Brain pericyte (primary cell): ENCODE measurements at places on chromosomes 4 and X.

DNA sequence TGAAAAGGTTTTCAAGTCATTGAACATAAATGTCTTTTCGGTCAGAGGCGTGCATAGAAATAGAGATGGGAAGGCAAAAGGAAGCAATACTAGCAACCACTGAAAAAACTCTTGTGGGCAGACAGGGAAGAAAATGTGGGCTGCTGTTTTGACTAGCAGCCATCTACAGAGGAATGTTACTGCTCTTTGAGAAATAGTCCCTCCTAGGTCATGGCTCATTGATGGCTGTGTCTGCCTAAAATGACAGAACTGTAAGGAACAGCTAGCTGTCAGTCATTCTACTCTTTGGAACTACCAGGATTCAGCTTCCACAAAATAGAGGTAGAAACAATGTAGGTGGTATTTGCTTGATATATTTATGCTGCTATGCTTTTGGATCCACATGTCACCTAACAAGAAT lies 26.9 kb upstream of the TMPRSS11B start:
- no peak for DNase-seq

DNA sequence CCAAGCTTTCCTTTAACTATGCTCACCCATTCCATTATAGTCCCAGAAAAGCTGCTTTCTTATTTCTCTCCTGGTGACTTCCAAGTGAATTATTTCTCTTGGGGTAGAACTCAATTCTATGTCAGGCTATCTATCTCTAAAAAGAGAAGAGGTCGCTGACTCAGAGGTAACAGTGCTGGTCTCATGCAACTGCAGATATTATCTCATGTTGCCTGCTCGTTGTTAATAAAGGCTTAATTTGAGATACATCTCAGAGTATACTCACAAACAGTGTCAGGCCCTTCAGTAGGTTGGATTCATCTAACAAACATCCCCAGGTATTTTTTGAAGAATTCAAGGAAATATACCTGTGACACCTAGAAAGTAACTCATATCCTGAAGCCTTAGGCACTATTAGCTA lies 2.7 kb downstream of the TMEM154 start:
- DNase-seq: no peak

DNA sequence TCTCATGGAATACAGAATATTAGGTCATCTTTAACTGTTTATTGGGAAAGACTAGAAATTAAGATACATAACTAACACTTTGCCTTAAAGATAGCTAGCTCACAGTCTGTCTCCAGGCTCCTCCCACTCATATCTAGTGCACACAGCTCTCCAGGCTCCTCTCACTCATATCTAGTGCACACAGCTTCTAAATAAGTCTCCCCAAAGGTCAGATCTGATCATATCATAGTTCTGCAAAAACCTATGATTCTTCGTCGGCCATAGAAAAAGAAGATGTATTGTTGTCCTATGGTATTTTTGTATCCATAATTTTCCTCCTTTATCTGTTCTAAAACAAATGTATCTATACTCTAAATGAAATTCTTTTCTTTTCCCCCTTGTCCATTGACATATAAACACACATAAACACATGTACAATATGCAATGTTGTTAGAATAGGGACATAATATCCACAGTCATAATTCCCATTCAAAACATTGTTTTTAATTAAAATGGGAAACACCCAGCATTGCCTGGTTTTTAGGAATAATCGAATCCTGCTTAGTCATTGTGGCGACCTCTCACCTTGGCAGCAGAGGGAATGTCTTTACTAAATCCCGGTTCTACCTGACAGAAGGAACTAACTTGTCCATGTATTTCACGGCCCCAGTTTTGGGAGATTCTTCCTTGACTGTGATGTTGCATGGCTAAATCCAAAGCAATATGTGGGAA lies 1282.0 kb downstream of the PCDH7 start:
- no peak for DNase-seq

- no peak for DNase-seq
These were observed 950.5 kb upstream of the INTU start for GRCh38 chr4:126682250-126682649.

GRCh38 chrX:136477026-136477425 lies 10.7 kb upstream of the BRS3 start:
- DNase-seq: no peak
